ENCODE measurements at places on chromosomes 3 and 15. TPM values are rescaled to one million over a fixed set of nuclear protein-coding genes. Genes with fewer than 3 reads are reported as not detected.

- no peak for DNase-seq
Measured at GRCh38 chr3:171783086-171783485, 27.2 kb downstream of the PLD1 start.

DNA sequence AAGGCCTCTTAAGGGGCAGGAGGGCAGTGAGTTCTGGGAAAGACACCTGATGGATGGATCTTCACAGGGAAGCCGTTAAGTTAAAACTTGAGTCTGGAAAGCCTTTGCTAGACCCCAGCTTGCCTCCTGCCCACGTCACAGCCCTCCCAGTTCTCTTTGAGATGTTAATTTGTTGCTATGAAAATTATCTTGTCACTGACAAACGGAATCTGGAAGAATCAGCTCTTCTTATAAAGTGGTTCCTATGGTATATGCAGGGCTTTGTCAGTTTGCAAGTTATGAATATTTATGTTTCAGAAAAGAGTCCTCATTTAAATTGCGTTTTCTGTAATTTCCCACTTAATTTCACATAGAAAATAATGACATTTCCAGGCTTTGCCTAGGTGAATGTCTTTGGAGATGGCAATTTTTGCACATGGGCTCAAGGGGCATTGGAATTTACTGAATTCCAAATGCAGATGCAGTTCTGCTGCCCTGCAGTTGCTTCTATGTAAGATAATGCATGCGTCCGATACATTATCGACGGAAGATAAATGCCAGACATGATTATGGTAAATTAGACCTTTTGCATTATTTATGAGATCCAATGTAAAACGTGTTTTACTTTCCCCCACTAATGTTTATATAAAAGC, 74.1 kb downstream of the CACNA2D3 start:
- DNase-seq = no peak

Gene AP3B2
- total RNA-seq = not detected

GRCh38 chr3:150762662-150763121, 277 bp downstream of the SIAH2 start:
- DNase-seq = no peak

Gene FBXO45
- total RNA-seq = 9.2 TPM

DNA sequence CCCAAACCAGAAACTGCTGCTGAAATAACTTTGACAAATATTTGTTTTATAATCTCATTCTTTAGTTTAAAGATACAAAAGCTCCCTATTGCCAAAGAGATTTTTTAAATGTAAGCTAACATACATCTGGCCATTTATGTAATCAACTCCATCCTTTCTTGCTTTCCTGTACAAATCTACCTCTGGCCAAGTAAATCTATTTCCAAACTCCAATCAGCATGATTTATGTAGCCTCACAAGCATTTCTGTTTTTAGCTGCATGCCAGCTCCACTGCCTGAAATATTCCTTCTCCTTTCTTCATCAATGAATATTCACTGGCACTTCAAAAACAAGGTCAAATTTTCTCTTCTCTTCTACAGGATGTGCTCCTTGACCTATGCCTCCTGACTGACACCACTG, 80.0 kb downstream of the SHOX2 start:
- DNase-seq = no peak

Gene EFCC1
- 11.5 TPM for total RNA-seq

Gene DNAJB8
- not detected for total RNA-seq

Gene GOLGA8H
- 0.87 TPM for total RNA-seq

DNA sequence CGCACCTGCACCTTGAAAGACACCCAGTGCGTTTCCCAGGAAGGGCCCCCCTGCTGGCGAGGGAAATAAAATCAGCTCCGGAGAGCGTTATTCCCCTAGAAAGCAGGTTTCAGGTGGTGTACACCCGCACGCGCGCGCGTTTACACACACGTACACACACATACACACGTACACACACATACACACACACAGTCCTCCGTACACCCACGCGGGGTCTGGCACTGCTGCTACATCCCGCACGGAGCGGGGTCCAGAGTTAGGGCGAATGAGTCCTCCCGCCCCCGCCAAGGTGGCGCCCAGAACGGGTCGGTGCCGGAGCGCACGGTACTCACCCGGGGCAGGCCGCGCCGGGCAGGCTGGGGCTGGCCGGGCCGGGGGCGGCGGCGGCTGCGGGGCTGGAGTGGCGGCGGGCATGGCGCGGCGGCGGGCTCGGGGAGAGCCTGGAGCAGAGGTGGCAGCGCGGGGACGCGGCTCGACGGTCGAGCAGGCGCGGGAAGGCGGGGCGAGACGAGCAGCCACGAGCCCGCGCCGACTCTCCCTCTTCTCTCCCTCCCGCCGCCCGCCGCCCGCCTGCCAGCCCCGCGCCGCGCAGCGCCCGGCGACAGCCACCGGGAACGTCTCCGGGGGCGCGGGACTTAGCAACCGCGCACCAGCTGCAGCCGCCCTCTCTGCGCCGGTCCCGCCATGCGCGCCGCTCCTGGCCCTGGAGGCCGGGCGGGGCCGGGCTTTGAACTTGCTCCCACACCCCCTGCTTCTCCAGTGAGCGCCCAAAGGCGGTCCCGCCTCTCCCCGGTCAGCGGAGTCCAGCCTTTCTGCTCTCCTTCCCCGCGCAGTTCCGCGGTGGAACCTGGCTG, at the start of gene DCLK3:
TSS of gene DCLK3 (minus strand) at position 704 of the 854 bp plus-strand sequence. CDS start at position 414, 290 bp downstream.
- no peak for DNase-seq

DNA sequence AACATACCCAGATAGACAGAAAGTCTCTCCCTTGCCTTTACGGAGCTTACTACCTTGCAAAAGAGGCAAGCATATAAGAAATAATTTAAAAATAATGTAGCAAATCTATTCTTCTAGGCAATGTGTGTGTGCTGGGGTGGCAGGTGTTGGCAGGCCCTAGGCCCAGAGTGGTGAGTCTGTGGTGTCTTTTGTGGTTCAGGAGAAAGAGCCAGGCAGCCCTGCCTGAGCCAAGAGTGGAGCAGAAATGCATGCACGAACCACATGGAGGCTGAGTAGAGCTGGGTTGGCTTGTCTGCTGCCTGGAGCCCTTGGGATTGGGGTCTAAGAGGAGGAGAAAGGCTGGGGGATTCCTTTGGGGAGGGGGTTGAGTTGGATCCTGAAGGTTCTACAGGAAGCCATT, 70.2 kb upstream of the MYZAP start:
- no peak for DNase-seq

DNA sequence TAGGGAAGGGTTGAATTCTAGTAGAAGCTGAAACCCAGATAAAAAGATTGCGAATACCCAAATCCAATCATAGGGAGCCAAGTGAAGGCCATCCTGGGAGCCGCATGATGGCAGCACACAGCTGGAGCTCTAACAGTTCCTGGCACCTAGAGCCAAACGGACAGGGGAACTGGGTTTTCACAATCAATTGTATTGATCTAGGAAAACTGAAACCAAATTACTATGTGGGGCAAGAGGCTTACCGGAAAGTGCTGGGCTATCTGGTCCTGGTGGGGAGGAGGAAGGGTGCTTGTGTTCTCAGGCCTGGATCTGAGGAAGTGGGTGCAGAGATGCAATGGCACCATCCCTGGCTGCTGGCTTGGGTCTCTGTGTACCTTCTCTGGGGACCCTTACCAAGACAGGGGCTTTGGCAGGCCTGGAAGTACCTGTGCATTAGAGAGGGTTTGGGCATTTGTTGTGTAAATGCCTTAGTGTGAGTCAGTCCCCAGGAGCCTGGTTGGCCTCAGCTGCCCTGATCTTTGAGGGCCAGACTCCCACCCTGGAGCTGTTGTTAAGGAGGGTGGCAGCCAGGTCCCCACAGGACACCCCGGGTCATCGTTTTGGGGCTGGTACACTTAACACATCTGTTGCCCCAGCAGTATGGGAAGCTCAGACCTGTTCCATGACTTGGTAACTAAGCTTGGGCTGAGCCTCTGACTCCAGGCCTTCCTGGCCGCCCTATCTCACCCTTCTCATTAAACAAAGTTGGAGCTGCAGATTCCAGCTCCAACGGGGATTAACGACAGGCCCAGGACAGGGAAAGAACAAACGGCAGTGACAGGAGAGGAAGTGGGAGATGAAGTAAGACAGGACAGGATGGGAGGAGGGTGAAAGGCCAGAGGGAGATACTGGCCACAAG, 8.9 kb upstream of the FURIN start:
- no peak for DNase-seq

Data from lung microvascular endothelial cell (primary cell).